Upper lobe of left lung (tissue), 6 donors: ENCODE measurements at places on chromosomes 5 and 9. TPM values are rescaled to one million over a fixed set of nuclear protein-coding genes. Genes with fewer than 3 reads are reported as not detected.

GRCh38 chr5:14209222-14209822 lies 66.2 kb downstream of the TRIO start:
- no peak for DNase-seq

DNA sequence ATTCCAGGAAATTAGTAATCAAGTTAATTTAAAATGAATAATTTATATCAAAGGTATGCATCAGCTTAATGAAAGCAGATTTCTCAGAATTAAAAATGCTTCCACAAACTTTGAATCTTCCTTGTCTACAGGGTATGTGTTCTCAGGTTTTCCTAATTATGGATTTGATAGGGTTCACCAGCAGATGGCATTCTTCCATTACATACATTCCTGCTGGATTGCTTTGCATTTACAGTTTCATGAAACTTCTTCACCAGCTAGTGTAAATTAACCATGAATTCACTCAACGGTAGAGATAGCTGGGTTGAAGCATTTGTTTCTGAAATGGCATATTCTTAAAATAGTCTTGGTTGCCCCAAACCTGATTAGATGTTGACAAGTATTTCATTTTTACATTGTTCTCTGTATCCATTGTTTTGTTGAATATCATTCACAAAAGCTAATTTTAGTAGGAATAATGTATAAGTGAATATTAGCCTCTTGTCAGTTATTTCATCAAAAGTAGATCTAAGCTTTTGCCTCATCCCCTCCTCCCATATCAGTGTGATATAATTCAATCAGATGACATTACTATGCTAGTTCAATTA lies 68.7 kb upstream of the WDR41 start:
- DNase-seq: no peak

Gene OTP
- not detected for total RNA-seq

- DNase-seq: no peak
Measured at GRCh38 chr5:71471193-71471592, 15.7 kb downstream of the BDP1 start.

Gene PRLR
- 1.8 TPM for total RNA-seq

Gene RNF208
- 3.7 TPM for total RNA-seq

Gene SPATA31D4
- not detected for total RNA-seq

- no peak for DNase-seq
Measured at GRCh38 chr5:92909602-92909962, 671.4 kb downstream of the NR2F1-AS1 start.

- DNase-seq: no peak
Measured at GRCh38 chr5:178529080-178529479, 61.1 kb downstream of the COL23A1 start.

Gene ACTBL2
- not detected for total RNA-seq

GRCh38 chr5:54140247-54140840 lies 170.0 kb downstream of the ARL15 start:
- DNase-seq: no peak

Gene EIF4E1B
- total RNA-seq: not detected

Gene ALDH7A1
- 33.6 TPM for total RNA-seq
